Stimulated activated CD8-positive, alpha-beta memory T cell treated with anti-CD3 and anti-CD28 coated beads, Interleukin-4, amount 100 ng/mL, for 1 hour (primary cell): ENCODE measurements at places on chromosomes 7 and 10.

DNA sequence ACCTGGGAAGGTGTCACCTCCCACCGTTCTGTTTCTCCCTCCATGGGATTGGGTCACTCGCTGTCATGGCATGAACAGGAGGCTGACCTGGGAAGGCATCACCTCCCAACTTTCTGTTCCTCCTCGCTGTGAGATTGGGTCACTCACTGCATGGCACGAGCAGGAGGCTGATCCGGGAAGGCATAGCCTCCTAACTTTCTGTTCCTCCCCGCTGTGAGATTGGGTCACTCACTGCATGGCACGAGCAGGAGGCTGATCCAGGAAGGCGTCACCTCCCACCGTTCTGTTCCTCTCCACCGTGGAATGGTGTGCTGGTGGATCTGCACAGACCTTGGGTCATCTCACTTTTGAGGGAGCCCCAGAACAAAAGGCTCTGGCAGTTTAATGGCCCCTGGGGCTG is 239.2 kb upstream of the PRKCQ start:
- no peak for DNase-seq

- no peak for DNase-seq
Observed at GRCh38 chr10:97629289-97629688, 4.0 kb downstream of the MORN4 start.

GRCh38 chr7:99409192-99409572 is 413 bp downstream of the BUD31 start:
- DNase-seq = no peak

DNA sequence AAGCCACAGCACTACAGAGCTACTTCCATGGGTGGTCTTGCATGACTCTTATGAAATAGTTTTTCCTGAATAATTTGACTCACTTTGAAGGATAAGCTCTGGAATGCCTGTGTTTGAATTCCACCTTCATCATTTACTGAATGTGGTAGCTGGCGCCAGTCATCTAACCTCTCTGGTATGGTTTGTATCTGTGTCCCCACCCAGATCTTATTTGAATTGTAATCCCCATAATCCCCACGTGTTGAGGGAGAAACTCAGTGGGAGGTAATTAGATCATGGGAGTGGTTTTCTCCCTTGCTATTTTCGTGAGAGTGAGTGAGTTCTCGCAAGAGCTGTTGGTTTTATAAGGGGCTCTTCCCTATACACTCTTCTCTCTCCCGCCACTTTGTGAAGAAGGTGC is 11.2 kb upstream of the SLC13A1 start:
- no peak for DNase-seq

DNA sequence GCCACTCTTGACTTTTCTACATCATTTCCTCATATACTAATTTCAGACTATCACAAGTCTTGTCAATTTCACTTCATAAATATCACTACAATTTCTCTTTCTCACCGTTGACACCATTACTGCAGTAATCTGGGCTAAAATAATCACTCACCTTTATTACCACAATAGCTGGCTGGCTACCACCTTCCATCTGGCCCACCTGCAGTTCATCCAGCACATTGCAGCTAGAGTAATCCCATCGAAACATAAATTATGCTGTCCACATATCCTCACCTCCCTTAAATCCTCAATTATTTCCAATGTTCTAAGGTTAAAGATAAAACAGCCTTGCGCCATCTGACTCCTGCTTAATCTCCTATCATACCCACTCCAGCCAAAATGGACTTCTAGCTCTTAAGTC is 16.0 kb downstream of the DGKB start:
- DNase-seq = no peak

- DNase-seq = no peak
Observed at GRCh38 chr10:121510201-121510771, 88.0 kb downstream of the FGFR2 start.

GRCh38 chr7:26143298-26144048 is 8.5 kb upstream of the NFE2L3 start:
- DNase-seq = no peak

DNA sequence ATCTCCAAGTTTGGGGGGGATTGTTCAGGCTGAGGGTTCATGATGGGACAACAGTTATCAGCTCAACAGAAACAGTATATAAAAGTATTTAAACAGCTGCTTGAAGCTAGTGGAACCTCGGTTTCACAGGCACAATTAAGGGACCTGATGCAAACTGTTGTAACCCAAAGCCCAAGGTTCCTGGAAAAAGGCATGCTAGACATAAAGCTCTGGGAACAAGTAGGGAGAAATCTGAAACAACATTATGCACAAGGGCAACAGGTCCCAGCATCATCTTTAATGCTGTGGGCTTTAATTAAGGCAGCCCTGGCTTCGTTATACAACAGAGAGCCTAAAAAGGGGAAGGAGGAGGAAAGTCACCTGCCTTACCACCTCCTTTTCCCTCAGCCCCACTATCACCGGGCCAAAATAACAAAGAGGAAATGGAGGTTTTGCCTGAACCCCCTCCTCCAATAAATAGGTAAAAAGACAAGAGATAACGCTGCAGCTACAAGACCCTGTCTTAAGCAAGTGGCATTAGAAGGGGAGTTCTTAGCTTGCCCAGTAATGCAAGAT is 83.2 kb upstream of the GPR22 start:
- DNase-seq = no peak

DNA sequence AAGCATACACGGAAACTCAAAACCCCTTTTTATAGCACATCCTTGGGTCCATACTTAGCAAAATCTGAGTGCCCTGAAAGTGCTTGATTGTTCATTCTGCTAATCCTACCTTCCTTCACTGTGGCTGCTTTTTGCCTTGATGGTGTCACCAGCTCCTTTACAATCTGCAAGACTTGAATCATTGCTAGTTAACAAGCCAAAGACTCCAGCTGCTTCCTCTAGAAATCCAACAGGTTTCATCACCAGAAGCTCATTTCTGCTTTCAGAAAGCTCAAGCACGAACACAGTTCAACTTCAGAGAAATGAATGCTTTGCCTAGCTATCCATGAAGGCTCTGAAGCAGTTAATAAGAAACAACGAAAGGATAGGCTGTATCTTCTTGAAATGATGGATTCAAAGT is 38.0 kb downstream of the USP6NL start:
- DNase-seq = no peak

DNA sequence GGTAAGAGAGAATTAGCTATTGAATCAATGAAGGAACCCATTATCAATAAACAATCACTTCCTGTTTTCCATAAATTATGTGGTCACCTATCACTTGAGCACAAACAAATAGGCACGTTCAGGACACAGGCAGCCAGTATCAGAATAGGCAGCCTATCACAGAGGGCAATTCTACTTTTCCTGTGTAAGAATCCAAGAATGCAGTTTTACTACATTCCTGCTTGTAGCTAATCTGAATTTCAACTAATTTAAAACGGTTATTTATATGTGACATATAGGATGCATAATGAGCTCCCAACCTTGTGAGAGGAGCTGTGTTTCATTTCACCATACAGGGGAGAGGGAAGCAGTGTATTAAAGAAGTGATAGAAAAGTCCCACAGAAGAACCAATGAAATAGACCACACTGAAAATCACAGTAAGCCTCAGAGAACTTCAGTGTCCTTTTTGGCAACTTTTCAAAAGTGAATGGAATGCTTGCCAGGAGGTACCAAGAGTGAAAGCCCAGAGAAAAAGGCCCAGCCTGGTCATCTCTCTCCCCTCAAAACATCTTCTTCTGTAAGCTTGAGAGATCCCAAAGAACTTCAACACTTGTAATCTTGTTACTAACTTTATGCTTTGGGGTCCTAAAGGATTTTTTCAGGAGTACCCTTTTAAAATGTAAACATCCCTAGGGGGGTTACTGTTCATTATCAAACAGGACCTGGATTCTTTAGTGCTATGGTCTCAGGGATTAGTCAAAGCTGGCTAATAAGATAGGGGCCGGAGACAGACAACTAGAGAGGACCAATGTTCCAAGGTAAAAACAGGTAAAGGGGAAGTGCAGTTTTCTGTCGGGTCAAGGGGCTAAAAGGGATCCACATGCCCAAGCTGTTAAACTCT is 1.3 kb downstream of the IMMP2L start:
- no peak for DNase-seq

DNA sequence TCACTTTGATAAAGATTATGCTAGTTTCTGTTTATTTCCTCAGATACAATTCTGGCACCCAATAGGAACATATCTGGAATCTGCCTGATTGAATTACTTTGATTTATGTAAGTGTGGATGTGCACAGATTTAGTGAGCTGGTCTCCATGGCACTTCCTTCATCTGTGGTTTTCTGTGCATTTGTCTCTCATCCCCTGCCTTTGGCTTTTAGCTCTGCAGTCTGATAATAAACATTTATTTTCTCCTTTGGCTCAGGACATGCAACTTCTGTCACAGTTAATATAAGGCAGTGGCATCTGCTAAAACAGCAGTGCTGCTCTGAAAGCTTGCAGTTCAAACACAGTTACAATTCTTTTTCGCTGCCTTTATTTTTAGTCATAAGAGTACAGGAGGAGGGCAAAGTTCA is 273.7 kb upstream of the CHRM2 start:
- DNase-seq = no peak

- DNase-seq = no peak
Observed at GRCh38 chr10:33520223-33520622, 185.8 kb upstream of the NRP1 start.

DNA sequence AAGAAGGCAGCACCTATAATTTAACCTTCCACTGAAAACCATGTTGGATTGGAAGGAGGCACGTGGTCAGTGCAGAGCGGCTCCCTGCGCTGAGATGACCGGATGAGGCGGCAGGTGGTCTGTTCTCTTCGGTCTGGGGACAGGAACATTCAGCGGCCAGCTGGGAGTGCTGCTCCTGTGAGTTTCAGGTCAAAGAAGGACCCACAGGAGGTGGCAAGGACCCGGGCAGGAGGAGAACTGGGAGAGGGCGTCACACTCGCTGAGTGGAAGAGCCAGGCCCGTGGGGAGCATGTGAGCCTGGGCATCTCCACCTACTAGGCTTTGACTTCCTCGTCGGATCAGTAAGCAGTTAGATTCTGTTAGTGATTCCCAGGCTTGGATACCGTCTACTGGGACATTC is 113.4 kb upstream of the SHH start:
- DNase-seq = no peak

DNA sequence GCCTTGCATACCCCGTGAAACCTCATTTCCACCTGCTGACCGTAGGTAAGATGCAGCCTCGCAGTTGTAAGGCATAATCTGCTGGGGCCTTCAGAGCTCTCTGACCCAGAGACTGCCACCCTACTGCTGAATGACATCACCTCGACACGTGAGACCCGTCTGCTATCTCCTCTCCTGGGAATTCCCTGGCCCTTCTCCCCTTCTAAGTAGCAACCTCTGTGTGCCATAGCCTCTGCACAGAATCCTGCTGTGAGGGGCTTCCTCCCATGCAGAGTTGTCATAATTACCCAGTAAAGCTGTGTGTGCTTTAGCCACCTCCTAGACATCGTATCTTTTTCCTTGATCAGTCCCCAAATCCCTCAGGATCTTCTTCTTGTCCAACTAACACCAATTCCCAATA is 106.7 kb downstream of the CACNB2 start:
- DNase-seq = no peak

DNA sequence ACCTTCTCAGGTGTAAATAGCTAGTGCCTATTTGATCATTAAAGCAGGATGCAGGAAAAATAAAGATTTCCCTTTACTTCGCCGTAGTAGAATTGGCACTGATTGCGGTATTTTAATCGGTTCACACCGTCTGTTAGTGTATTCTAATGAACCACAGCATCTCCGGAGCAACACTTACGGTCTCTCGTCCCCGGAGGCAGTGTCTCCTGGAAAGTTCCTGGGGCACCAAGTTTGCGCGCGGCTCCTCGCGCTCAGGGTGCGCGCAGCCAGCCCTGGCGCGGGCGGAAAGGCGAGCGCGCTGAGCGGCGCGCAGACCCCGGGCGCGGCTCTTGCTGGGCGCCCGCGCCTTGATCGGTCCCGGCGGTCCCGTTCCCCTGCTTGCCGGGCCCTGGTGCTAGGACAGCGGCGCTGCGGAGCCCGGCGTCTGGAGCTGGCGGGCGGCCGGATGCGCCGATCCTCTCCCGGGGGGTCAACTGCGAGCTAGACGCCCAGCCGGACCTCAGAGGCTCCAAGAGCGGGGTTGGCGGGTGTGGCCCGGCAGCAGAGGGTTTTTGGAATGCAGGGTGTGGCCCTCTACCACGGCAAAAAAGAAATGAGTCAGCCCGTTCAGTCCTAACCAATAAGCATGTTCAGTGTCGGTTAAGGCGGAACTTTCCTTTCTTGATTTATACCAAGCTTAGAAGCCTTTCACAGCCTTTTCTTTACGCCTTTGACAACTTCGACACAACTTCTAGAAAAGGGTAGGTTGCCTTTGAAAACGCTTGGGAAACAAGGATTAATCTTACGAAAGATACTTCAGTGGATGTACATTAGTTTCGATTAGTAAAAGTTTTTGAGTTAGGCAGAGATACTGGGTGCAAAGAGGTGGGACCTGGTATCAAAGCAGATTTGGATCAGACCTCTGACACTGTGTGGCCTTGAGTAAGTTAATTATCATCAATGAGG is 166.8 kb upstream of the ASAH2 start:
- peak; percentile 7 for DNase-seq

GRCh38 chr7:157017603-157018327 is 7.3 kb upstream of the MNX1 start:
- no peak for DNase-seq

DNA sequence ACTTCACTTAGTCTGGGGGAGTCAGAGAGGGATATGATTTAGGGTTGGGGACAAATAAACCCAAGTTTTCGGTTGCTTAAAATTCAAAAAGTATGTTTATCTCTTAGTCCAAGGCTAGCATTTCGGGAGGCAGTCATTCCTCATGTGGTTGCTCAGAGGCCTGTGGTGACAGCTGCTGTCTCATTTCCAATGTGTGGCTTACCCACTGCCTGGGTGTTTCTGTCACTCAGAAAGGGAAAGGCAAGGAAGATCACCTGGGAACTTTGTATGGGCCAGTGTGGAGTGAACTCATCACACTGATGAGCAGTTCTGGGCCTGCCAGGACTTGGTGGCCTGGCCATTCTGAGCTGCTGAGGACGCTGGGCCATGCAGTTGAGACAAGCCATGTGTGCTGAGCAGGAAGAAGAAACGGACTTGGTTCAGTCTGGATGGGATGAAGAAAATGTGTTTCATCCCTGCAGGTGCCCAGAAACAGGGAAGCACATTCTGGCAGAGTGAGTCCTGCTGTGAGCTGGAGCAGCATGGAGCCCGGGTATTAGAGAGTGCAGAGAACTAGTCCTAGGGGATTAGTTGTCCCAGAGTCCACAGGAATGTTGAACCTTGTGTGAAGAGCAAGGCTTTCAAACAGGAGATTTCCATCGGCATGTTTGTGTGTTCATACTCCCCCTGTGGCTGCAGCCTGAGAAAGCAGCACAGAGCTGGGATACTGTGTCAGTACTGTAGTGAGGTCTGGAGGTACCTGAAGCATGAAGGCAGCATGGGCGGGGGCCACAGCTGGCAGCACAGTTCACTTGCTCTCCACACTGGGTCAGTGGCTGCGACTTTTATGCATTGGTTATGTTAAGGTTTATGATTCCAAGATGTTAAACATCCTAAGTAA is 211.1 kb upstream of the IGFBP3 start:
- DNase-seq = no peak

DNA sequence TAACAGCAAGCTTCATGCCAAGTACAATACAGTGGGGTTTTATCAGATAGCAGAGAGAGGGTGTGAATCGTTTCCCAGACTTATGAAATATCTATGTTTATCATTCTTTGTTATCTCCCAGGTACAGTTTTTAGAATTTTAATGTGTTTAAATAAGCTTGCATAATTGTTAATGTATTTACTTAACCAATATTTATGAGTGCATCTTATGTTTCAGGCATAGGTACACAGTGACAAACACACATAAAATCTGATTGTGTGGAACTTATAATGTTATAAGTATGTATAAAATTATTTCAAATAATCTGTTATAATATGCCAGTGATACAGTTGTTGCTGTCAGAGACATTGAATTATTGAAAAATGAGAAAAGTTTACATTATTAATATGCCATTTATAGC is 1011.4 kb upstream of the C7orf33 start:
- DNase-seq = no peak
